ENCODE measurements at places on chromosomes 12 and 14.

DNA sequence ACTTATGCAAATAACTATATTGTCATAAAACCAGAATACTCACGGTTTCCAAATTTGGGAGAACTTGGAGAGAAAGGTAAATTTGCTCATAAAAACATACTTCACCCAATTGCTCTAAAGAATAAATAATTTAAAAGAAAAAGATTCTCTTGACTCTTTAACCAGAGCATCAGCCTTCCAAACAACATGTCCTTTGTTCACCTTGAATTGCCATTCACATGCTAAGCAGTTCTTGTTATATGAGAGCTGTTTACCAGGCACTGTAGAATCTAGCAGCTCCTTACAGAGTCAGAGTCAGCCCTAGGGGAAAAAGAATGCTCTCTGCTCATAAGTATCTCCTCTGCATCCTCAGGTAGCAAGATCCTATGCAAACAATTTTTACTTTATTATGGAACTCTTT is 10.2 kb downstream of the SLCO1A2 start:
- no peak for DNase-seq

GRCh38 chr14:30559638-30560091 is 707 bp downstream of the G2E3 start:
- DNase-seq: no peak

DNA sequence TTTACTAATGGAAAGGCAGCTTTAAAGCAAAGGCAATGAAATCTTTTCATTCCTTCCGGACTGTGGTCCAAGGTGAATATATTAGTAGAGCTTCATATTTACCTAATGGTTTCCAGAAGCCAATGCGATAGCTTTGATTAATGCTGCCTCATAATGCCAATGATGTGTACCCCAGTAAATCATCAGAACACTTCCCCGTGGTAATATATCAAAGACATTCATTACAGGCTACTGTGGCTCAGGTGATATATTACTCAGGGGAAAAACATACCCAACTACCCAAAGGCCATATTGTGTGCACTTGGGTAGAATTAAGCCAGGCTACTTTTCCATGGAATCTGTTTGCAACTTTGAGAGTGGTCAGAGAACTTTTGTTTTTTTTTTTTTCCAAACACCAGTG is 69.4 kb upstream of the DACT1 start:
- no peak for DNase-seq

DNA sequence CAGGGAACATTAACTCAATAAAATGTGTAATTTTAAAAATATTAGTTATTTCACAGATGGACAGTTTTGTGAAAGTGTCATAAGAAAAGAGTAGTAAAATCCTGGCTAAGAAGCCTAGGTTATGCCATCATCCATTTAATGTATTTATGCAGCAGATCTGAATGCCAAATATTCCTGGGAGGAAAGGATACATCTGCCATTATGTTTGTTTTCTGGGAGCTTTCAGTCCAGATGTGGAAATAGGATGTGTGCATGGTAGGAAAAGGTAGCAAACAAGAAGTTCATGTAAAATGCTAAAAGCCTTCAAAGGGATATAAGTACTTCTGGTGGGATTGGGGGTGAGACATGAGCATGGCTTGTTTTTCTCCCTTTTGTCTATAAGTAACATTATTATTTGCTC is 27.0 kb upstream of the CLEC14A start:
- DNase-seq: no peak

Data from activated CD8-positive, alpha-beta memory T cell treated with anti-CD3 and anti-CD28 coated beads for 4 hours (primary cell).